Pulmonary artery endothelial cell (primary cell): ENCODE measurements at places on chromosomes 5 and 9. TPM values are rescaled to one million over a fixed set of nuclear protein-coding genes. Genes with fewer than 3 reads are reported as not detected.

ITK gene
- not detected in 2 replicates for total RNA-seq

SH3PXD2B gene
- total RNA-seq: 19.4 and 25.9 TPM in 2 replicates

CYLC2 gene
- not detected in 2 replicates for total RNA-seq

NSA2 gene
- 82.9 and 97.2 TPM in 2 replicates for total RNA-seq

C9orf72 gene
- 7.1 and 8.3 TPM in 2 replicates for total RNA-seq

OR1J2 gene
- not detected in 2 replicates for total RNA-seq

HEMGN gene
- not detected in 2 replicates for total RNA-seq
